IMR-90 (cell line): ENCODE measurements at places on chromosomes 4 and X. TPM values are rescaled to one million over a fixed set of nuclear protein-coding genes. Genes with fewer than 3 reads are reported as not detected.

DNA sequence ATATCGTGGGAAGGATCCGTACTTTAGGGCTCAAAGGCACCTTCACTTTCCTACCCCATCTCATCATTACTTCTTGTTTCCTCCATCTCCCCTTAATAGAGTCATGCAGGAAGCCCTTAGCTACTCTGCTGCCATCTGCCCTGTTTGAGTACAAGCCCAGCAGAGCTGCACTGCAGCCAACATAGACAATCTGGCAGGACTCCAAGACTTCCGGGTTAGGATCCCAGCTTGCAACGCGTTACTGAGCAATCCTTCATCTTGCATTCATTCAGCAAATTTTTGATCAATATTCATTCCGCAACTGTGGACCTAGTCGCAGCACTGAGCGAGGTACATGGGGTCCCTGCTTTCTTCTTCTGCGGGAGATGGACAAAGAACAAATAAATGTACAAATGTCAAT lies 344.9 kb downstream of the BCOR start:
- no peak overlapping the region for H3K4me3 ChIP-seq
- H3K27ac ChIP-seq, result no peak overlapping the region
- H3K27me3 ChIP-seq, result no peaks in the 10 kb centered on the region; the same call in 1 of the 2 replicates
- no peaks in the 10 kb centered on the region for H3K36me3 ChIP-seq

DNA sequence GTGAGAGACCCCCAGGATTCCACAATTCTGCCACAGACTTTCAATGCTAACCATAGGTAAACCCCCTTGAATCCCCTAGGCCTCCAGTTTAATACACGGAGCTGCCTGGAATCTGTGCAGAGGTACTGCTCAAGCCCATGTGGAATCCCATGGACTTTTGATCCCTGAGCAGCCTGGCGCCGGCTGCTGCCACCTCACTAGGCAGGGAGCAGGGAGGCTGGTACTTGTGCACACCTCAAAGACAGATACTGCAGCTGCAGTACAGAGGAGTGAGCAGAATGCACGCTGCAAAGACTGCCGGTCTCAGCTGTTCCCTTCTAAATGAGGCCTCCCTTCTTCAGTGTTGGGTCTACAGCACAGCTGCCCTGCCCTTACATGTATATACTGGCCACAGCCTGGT lies 79.4 kb downstream of the RPS6KA6 start:
- no peak overlapping the region for H3K4me3 ChIP-seq
- H3K27ac ChIP-seq, result no peak overlapping the region
- H3K36me3 ChIP-seq, result no peaks in the 10 kb centered on the region
- DNase-seq, result no peak
- no peaks in the 10 kb centered on the region for H3K27me3 ChIP-seq

GRCh38 chrX:44156726-44157125 lies 183.5 kb upstream of the NDP start:
- no peaks in the 10 kb centered on the region for H3K4me1 ChIP-seq

GRCh38 chr4:128917781-128918180 lies 108.3 kb downstream of the JADE1 start:
- no peak overlapping the region for H3K4me3 ChIP-seq
- no peaks in the 10 kb centered on the region for H3K4me1 ChIP-seq
- no peak overlapping the region for H3K27ac ChIP-seq

- no peak for DNase-seq
- H3K4me1 ChIP-seq, result peaks cover 2% of the 10 kb centered on the region; the same call in 1 of the 2 replicates
- no peaks in the 10 kb centered on the region for H3K36me3 ChIP-seq
- H3K27me3 ChIP-seq, result no peaks in the 10 kb centered on the region
- H3K4me3 ChIP-seq, result no peak overlapping the region
These were observed 5.2 kb upstream of the PRKG2 start for GRCh38 chr4:81220271-81220670.

- H3K4me3 ChIP-seq, result no peak overlapping the region
- DNase-seq, result no peak
- no peak overlapping the region for H3K27ac ChIP-seq
- no peaks in the 10 kb centered on the region for H3K4me1 ChIP-seq
These were observed 13.8 kb downstream of the TIMM17B start for GRCh38 chrX:48883729-48884128.

DNA sequence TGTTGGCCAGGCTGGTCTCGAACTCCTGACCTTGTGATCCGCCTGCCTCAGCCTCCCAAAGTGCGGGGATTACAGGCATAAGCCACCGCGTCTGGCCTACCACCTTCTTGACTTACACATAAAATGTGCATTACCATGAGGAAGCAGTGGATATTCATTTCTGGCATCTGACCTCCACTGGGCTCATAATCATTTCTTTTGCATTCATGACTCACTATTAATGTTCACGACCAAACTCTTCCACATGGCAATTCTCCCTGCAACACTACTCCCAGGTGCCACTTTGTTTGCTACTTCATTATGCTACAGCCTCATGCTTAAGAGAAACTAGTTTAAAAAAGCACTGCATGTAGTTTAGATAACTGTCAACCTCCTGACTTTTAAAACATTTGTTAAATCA lies 22.7 kb downstream of the RASGEF1B start:
- peaks cover 10% of the 10 kb centered on the region for H3K4me1 ChIP-seq
- no peaks in the 10 kb centered on the region for H3K27me3 ChIP-seq
- no peak overlapping the region for H3K27ac ChIP-seq
- peak; percentile 40 for DNase-seq
- no peaks in the 10 kb centered on the region; the same call in 1 of the 2 replicates for H3K36me3 ChIP-seq

CPLX1 gene
- not detected in 2 replicates for total RNA-seq

GAB1 gene
- 8.9 and 12.0 TPM in 2 replicates for total RNA-seq

AMBN gene
- not detected in 2 replicates for total RNA-seq
